Cerebellar cortex (tissue), 1 donor: ENCODE measurements at places on chromosomes 2 and 18.

DNA sequence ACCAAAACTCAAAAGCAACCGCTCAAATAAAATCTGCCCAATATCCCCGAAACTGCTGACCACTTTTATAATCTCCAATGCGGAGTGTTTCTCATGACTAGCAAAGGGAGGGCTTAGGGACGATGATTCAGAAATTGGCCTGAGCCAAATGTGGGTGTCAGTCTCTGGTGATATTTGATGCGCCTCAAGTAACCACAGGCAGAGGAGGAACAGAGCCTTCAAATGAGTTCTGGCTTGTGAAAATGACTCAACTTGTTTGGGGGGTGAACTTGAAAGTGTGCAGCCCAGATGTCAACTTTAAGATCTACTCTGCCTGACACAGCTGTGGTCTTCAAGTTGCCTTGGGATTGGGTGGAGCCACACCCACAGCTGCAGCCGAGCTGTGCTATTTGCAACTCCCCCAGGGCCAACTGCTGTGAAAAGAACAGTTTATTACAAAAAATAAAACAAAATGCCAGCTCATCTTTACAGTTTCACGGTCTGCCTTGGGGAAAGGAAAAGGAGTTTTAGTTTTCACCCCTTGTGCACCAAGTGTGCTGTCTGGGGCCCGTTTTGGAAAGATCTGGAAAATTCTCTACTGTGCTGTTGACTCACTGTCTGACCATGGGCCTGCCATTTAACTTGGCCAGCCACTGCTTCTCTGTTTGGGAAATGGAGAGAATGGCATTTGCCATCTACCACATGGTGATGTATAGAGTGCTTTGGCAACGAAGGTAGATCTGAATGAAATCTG is 222.1 kb downstream of the MTX2 start:
- DNase-seq = no peak

DNA sequence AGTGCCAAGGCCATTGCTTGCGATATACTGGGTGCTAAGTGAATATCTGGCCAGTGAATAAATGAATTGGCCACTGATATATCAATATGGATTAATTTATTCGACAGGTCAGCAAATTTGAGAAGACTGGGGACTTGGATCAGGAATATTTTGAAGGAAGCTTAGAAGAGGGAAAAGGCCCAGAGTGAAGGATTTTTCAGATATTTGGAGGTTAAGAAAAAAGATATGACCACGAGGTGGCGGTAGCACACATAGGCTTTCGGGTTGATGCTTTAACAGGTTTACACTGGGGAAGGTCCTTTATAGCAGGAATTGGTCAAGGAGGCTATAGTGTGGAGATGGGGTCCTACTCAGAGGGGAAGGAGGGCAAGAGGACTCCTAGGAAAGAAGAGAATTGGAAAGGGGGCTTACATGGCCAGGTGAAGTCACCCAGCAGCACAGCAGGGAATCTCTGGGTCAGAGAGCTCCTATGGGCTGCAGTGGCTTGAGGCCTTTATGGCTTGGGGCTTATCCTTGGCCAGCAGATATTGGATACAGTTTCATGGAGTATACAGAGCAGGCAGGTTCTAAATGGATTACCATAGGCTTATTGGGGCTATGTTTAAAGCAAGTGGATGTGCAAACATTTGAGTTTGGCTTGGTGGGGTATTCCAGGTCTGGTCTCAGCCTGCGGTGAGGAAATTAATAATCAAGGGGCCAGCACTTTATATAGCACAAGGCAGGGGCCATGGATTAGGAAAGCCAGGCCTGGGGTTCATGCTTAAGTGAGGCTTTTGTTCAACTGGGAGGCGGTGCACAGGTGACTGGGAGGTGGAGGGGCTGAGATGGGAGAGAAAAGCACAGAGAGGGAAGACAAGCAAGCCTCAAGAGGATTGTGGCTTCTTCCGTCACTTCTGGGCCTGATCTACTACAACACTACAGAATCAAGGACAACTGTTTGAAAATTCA is 9.7 kb downstream of the IL1RN start:
- peak; percentile 30 for DNase-seq

DNA sequence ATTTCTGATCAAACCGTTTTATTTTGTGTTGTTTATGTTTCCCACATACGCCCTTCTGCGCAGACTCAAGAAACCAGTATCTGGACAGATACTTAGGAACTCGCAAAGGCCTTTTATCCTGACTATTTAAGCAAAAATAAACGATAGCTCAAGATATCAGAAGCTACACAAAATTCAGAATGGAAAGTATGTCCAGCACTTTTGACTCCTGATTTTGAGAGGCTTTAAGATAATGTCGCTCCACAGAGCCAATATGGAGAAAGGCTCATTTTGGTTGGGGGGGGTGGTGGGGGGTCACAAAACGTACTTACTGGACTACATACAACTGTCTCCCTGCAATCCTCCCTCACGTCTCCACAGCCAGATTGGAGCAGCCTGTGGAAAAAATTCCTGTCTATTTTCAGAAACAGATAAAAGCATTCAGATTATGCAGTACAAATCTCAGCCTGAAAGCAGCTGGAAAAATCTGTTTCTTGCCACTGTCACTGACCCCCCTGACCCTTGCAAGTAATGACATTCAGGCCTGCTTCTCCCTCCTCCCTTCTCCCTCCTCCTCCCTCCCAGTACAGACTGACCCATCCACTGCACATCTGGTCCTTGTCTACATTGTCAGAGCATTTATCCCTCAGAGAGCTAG is 34.9 kb upstream of the LCLAT1 start:
- DNase-seq = no peak

- DNase-seq = no peak
These were observed 284.2 kb upstream of the HDAC4 start for GRCh38 chr2:239684996-239685395.

DNA sequence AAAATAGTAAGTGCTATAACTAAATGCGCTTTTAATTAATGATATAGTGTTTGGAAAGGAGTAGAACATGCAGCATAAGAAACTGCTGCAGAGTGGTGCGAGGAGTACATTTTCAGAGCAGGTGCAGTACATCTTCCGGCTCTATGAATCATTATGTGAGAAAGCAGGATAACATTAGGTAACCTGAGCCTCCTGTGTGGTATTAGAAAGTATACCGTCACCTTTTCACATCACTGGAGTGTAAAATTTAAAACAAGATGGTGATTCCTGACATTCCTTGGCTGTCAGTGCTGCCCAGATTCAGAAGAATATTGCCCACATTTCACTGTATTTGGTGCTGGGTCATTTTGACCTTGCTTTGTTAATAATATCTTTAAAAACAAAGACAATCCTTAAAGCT is 7.8 kb upstream of the DYNC2LI1 start:
- DNase-seq = no peak

DNA sequence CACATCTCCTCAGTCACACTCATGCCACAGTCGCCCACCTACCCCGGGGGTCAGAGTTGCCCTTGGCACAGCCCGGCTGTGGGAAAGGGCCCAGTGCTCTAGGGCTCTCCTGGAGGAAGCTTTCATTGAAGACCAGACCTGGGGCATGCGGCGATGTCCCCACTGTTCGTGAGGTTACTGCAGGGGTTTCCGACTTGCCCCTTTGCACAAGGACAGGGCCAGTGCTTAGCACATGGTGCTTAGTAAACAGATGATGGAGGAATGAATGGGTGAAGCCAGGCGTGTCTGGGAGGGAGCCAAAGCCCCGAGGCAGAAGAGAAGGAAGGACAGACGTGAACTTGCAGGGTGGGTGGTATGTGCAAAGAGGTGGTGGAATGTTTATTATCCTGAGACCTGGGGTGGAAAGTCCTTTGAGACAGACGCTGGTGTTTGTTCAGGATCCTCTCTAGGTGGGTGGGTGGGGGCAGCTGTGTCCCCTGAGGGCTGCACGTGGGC is 205.9 kb upstream of the ARL4C start:
- no peak for DNase-seq

DNA sequence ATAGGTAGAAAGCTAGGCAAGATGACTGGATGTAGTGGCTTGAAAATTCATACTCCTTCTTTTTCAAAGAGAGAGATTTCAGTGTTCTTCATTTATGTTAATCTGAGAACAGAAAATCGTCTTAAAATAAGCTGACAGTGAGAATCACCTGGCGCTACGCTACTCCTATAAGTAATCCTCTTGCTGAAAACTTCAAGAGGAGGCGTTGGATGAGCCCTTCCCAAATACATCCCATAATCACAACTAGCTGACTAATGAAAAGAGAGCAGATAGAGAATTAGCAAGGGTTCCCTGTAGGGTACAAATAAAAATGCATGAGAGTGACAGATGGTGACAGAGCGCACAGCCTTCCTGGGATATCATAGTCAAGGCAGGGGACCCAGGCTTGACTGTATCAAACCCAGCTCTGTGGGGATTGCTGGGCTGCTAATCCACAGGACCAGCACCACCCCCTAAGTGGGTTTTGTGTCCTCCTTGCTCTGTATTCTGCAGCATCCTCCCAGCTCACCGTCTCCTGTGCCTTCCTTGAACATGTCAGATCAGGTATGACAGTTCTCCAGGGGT is 280.2 kb downstream of the SP3 start:
- DNase-seq = no peak

- no peak for DNase-seq
These were observed 1080.8 kb upstream of the DDX18 start for GRCh38 chr2:116733699-116734098.

GRCh38 chr2:12109363-12110017 is 363.1 kb downstream of the LPIN1 start:
- no peak for DNase-seq

GRCh38 chr2:172412984-172413492 is 14.3 kb upstream of the ITGA6 start:
- DNase-seq = no peak

DNA sequence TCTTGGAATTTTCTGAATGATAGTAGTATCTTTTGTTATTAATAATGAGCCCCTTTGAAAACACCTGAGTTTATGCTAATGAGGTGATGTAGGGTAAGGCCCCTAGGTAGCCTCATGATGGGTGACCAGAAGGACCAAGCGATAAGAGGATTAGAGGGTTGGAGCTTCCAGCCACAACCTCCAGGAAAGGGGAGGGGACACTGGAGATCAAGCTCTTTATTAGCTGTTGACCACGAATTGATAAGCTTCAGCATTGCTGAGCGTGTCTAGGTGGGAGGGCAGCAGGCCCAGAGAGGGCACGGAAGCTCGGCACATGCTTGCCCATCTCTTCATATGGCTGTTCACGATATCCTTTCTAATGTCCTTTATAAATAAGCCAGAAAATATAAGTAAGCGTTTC is 39.0 kb downstream of the KIAA2012 start:
- no peak for DNase-seq

DNA sequence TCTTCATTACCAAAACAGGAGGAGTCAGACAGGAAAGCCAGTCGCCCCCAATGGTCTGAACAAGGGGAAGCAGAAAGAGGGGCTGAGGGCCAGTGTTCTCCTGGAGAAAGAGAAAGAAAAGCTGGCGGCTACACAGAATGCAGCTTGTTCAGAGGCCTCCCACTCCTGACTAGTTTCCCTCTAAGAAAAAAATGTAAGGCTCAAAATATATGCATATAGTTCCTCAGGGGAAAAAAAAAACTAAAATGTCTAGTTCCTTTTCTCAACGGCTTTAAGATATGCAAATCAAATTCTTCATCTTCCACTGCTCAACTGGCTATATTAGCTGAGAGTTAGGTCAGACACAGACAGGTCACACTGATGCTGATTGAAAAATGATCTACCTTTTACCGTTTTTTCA is 18.6 kb downstream of the MBOAT2 start:
- no peak for DNase-seq

- DNase-seq = no peak
These were observed 308.9 kb upstream of the CCDC68 start for GRCh38 chr18:55268151-55268601.

DNA sequence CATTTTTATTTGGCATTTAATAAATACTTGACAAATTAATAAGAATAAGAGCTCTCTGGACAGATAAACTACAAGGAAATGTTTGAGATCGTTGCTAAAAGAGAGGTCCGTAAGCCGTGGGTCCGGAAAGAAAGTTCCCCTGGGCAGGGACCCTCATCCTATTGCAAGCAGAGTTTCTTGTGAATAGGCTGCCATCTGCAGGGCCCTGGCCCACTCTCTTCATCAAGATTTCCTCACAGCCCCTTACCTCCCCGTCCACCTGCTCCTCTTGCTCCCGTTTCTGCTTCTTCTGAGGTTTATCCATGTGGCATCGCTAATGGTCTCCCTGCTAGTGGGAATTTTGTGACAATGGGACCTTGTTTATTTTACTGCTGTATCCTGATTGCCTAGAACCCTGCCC is 30.1 kb upstream of the MC5R start:
- no peak for DNase-seq

GRCh38 chr2:164948540-164948939 is 6.8 kb downstream of the SLC38A11 start:
- no peak for DNase-seq

DNA sequence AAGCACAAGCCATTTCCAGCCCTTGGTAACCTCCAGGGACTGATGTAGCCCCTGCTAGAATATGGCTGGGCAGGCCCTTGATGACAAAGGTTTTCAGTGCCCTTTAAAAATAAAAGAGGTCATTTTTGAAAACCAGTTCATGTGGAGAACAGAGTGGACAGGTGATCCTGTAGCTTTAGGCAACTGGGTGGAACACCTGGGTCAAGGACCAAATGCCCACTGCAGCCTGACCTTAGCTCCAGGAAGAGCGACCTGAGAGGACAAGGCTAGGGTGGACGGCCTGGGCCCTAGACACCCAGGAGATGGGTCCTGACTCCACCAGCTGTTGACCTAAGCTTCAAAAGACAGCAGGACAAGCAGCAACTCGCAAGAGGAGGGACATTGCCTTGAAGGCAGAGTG is 116.6 kb downstream of the LIPG start:
- no peak for DNase-seq

- DNase-seq = peak; percentile 48
These were observed 265.3 kb upstream of the PKDCC start for GRCh38 chr2:41782306-41783158.

DNA sequence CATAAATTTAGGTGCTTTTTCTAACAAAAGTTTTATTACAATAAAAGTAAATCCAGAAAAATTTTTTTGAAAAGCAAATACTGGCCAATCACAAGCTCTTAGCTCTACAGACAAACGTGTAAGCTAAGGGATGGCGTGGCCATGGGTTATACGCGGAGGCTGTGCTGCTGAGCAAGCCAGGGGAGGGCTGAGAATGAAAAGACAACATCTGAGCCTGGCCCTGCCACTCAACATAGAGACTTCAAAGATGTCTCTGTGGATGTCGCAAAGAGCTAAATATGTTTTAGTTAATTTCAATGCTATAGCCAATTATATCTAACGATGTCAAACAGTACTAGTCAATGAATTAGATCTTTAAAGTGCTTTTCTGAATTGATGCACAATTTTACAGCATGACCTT is 33.3 kb upstream of the NT5DC4 start:
- DNase-seq = no peak
